ENCODE measurements at places on chromosomes 6 and 20. TPM values are rescaled to one million over a fixed set of nuclear protein-coding genes. Genes with fewer than 3 reads are reported as not detected.

DNA sequence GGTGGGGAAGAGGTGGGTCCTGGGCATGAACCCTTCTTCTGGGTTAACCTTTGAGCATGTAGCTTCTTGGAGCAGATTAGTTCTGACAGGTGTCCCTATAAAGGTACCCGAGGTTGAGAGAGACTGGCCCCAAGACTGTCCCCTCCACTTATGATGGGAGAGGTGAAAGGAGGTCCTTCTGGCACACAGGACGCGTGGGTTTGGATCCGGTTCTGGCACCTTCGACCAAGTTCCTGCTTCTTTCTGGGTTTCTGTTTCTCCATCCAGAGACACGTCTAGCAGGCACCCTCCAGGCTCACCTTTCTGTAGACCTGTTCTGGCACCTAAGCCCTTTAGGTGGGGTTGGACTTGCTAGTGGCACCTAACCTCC lies 4.1 kb downstream of the PAX1 start:
- H3K36me3 ChIP-seq: no peaks in the 10 kb centered on the region
- no peaks in the 10 kb centered on the region for H3K4me1 ChIP-seq
- H3K27ac ChIP-seq: no peak overlapping the region
- peaks cover 74% of the 10 kb centered on the region for H3K27me3 ChIP-seq
- DNase-seq: no peak
- no peak overlapping the region for H3K4me3 ChIP-seq

DNA sequence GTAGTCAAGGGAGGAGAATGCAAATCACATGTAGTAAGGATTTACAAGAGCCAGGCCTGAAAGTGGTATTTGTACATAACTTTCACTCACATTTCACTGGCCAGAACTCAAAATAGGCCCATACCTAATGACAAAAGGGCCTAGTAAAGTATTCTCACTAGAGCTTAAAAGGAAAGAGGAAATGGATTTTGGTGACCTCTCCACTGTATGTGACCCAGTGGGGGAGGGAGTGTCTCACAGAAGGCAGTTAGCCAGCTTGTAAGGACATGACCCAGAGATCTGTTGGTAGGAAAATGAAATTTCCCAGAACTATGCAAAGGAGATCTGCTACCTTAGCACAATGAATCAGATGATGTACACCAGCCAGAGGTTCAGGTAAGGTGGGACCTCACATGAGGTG lies 124.4 kb downstream of the PTPRT start:
- H3K36me3 ChIP-seq: no peaks in the 10 kb centered on the region
- no peak overlapping the region for H3K4me3 ChIP-seq
- no peak for DNase-seq
- no peak overlapping the region for H3K27ac ChIP-seq
- no peaks in the 10 kb centered on the region for H3K4me1 ChIP-seq
- H3K27me3 ChIP-seq: no peaks in the 10 kb centered on the region

XKR7 gene
- total RNA-seq: not detected

GRCh38 chr6:81962198-81962597 lies 209.7 kb upstream of the TENT5A start:
- no peak overlapping the region for H3K27ac ChIP-seq
- no peaks in the 10 kb centered on the region for H3K27me3 ChIP-seq
- DNase-seq: no peak
- no peaks in the 10 kb centered on the region for H3K4me1 ChIP-seq
- no peak overlapping the region for H3K4me3 ChIP-seq

SLC35D3 gene
- total RNA-seq: not detected

DNA sequence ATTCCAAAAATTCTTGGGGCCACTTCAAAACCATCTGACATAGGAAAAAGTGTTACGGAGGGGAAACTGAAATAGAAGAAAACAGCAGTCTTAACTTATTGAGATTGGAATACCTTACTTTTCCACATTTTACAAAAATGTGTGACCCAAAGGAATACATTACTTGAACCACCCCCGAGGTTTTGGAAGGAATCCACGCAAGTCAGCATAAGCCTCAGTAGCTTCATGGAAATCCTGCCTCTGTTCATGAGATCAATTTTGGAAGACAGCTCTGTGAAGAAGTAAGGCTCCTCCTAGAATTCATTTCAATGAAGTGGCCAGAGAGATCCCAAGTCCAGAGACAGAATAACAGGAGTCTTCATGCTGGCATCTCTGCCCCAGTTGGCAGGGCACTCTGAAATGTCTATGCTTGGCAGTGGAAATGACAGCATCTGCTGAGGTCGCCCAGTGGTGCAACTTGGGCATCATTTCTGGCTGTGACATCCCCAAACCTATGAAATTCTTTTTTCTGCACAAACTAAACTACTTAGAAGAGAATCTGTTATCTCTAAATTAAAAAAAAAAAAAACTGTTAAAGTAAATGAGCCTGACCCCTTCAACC lies 132.5 kb downstream of the EPM2A start:
- H3K4me1 ChIP-seq: no peaks in the 10 kb centered on the region
- no peak for DNase-seq
- H3K36me3 ChIP-seq: no peaks in the 10 kb centered on the region
- no peaks in the 10 kb centered on the region for H3K27me3 ChIP-seq
- no peak overlapping the region for H3K4me3 ChIP-seq

GRCh38 chr6:28618898-28619555 lies 93.3 kb downstream of the GPX5 start:
- H3K27ac ChIP-seq: no peak overlapping the region
- peaks cover 36% of the 10 kb centered on the region for H3K27me3 ChIP-seq
- no peaks in the 10 kb centered on the region for H3K4me1 ChIP-seq
- no peaks in the 10 kb centered on the region for H3K36me3 ChIP-seq

DNA sequence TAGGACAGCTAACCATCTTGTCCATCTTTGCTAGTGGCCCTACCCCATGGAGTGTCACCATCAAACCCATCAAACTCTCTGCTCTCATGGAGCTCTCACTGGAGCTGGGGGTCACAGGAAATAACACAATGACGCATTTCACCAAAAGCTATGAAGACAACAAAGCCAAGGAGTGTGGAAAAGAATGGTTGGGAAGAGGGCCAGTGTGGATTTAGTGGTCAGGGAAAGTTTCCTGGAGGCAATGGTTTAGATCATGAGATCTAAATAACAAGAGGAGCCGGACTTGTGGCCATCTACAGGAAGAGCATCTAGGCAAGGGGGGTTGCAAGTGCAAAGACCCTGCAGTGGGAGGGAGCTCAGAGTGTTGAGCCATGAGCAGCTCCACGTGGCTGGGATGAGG lies 189.5 kb downstream of the BMP7 start:
- no peaks in the 10 kb centered on the region for H3K36me3 ChIP-seq
- no peak overlapping the region for H3K4me3 ChIP-seq
- DNase-seq: no peak
- no peak overlapping the region for H3K27ac ChIP-seq
- peaks cover 5% of the 10 kb centered on the region for H3K27me3 ChIP-seq
- no peaks in the 10 kb centered on the region for H3K4me1 ChIP-seq

Measured in activated T-helper 2 cell treated with anti-CD3 and anti-CD28 coated beads, Interferon-gamma antibody, Interleukin-2, Interleukin-4, amounts not matched to agents 10 μg/mL and 5 μg/mL and 100 μg/mL, durations not matched to agents 14 hours and 24 hours and 36 hours (primary cell).